Neural progenitor cell (in vitro differentiated cells): ENCODE measurements at places on chromosomes 5 and 9. TPM values are rescaled to one million over a fixed set of nuclear protein-coding genes. Genes with fewer than 3 reads are reported as not detected.
A peak's percentile ranks its signal among the peaks of the same experiment; 100 is the strongest.

Gene CCDC152
- total RNA-seq = 11.8 and 23.9 TPM in 2 replicates

Gene OTULINL
- total RNA-seq = 4.9 and 10.6 TPM in 2 replicates

Gene STKLD1
- 0.58 and 0.65 TPM in 2 replicates for total RNA-seq

Gene ANKRD34B
- total RNA-seq = 0.77 and 2.5 TPM in 2 replicates

Gene MOB3B
- total RNA-seq = 14.0 and 15.3 TPM in 2 replicates

Gene KCNV2
- total RNA-seq = not detected in 2 replicates

DNA sequence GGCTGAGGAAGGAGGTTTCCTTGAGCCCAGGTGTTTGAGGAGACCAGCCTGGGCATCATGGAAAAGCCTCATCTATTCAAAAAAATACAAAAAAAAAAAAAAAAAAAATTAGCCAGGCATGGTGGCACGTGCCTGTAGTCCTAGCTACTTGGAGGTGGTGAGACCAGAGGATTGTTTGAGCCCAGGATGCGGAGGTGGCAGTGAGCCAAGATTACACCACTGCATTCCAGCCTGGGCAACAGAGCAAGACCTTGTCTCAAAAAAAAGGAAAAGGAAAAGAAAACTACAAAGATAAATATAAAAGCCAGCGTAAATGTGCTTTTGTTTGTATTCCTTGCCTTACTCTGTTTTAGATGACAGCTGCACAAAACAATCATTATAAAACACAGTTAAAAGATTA lies 2249.2 kb upstream of the C9orf72 start:
- no peaks in the 10 kb centered on the region for H3K4me1 ChIP-seq
- no peaks in the 10 kb centered on the region for H3K27me3 ChIP-seq
- H3K36me3 ChIP-seq = no peaks in the 10 kb centered on the region

DNA sequence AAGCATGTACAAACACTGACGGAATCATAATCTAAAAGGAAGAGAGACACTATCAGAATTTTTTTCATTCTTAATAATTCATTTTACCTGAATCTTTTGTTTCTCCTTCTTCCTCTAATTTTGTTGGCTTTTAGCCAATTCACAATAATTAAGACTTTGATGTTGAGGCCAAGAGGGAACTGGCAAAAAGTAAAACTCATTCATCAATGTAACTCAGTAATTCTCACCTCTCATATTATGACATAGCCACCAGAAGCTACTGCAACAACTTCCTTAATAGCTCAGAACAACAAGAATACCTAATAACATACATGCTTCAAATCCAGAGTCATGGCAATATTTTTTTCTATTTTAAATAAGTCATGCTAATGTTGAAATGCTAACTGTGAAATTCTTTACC lies 64.5 kb downstream of the MCTP1 start:
- peaks cover 26% of the 10 kb centered on the region for H3K4me1 ChIP-seq
- no peaks in the 10 kb centered on the region for H3K27me3 ChIP-seq
- no peak overlapping the region for H3K27ac ChIP-seq
- no peak overlapping the region for H3K4me3 ChIP-seq
- no peak for DNase-seq

DNA sequence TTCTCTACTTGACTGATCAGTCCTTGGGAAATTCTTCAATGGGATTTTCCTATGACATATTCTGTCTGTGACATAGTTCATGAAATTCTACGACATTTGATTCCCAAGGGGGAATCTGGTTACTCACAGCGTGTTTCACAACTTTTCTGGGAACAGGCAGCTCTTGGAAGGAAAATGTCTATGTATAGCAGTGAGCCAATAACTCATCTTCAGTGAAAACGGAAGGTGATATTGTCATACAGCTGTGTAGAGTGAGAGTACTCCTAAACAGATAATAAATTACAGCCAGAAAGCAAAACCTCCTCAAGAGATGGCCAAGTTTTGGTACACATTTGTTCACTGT lies 91.4 kb downstream of the C9orf152 start:
- no peak for DNase-seq
- no peak overlapping the region for H3K27ac ChIP-seq
- H3K36me3 ChIP-seq = no peaks in the 10 kb centered on the region
- H3K4me1 ChIP-seq = peaks cover 31% of the 10 kb centered on the region

- peak within 1 kb of the TSS; percentile 87 for H3K4me3 ChIP-seq
- H3K36me3 ChIP-seq = no peaks in the 10 kb centered on the region
- no peak within 1 kb of the TSS for H3K27ac ChIP-seq
- peaks cover 11% of the 10 kb centered on the region for H3K4me1 ChIP-seq
Observed at GRCh38 chr9:503881-504852, 289.5 kb downstream of the DOCK8 start.

DNA sequence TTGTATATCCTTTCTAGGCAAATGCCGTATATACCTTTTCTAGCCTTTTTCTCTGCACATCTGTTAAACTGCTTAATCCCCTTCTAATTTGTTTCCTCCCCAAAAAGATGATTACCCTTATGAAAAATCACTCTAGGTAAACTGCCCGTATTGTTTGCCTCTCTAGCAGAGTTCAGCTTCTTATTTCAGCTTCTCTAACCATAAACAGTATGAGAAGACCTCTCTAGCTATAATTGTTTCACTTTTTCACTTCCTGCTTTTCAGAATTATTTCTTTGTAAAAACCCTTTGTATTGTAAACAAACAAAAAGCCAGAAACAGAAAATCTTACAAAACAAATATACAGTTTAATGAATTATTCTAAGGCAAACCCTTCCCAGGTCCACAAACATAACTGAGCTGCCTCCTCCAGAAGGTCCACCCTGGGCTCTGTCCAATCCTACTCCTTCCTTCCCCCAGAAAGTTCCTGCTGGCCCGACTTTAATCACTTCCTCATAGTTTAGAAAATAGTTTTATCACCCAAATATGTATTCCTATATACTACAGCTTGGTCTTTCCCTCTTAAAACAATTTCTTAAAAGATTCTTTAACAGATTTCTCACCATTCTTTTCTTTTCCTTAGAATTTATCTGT lies 158.1 kb downstream of the FGF1 start:
- DNase-seq = no peak
- no peak overlapping the region for H3K27ac ChIP-seq
- no peaks in the 10 kb centered on the region for H3K36me3 ChIP-seq
- H3K27me3 ChIP-seq = no peaks in the 10 kb centered on the region
- H3K4me3 ChIP-seq = no peak overlapping the region
- no peaks in the 10 kb centered on the region for H3K4me1 ChIP-seq

DNA sequence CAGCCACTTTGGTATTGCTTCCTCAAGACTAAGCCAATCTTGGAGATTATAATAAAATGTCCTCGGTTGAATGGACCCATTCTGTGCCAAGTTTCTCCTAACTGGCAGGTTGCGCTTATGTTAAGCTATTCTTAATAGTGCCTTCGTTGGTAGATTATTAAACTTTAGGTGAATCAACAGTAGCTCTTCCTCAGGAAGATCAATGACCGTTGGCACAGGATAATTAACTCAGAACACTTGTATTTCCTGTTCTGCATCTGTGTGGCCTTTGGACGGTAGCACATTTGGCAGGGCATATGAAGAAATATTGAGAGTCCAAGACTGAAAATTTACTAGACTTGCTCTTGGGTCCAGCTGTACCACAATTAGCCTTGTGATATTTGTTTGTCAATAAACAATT lies 402.9 kb downstream of the MLLT3 start:
- no peaks in the 10 kb centered on the region for H3K36me3 ChIP-seq
- no peaks in the 10 kb centered on the region for H3K27me3 ChIP-seq
- H3K4me1 ChIP-seq = no peaks in the 10 kb centered on the region
- DNase-seq = no peak
- H3K27ac ChIP-seq = no peak overlapping the region
- H3K4me3 ChIP-seq = no peak overlapping the region

DNA sequence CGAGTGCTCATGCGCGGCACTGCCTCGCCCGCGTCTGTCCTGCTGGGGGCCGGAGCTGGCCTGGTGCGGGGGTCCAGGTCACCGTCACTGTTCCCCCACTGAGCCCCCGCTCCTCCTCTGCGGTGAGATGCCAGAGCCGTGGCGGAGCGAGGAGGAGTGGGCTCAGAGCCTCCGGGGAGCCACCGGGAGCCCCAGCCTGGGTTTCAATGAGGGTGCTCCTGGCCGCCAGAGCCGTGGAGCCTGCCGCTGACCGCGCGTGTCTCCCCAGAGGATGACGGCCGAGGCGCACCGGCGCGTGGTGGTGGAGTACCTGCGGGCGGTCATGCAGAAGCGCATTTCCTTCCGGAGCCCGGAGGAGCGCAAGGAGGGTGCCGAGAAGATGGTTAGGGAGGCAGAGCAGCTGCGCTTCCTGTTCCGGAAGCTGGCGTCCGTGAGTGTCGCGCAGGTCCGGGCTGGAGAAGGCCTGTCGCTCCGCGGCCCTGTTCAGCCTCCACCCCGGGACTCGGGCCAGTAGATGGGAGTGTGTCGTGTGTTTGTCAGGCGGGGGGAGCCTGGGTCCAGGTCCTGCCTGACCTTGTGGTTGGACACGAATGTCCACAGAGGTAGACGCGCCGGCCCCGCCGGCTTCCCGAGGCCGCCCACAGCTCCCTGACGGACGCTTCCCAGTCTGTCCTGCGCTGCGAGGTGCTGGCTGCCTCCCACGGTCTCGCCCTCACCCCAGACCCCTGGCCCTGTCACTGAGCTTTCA lies 22.0 kb downstream of the EXOC3 start:
- no peaks in the 10 kb centered on the region for H3K27me3 ChIP-seq
- H3K36me3 ChIP-seq = no peaks in the 10 kb centered on the region
- H3K4me3 ChIP-seq = no peak overlapping the region
- no peak overlapping the region for H3K27ac ChIP-seq

DNA sequence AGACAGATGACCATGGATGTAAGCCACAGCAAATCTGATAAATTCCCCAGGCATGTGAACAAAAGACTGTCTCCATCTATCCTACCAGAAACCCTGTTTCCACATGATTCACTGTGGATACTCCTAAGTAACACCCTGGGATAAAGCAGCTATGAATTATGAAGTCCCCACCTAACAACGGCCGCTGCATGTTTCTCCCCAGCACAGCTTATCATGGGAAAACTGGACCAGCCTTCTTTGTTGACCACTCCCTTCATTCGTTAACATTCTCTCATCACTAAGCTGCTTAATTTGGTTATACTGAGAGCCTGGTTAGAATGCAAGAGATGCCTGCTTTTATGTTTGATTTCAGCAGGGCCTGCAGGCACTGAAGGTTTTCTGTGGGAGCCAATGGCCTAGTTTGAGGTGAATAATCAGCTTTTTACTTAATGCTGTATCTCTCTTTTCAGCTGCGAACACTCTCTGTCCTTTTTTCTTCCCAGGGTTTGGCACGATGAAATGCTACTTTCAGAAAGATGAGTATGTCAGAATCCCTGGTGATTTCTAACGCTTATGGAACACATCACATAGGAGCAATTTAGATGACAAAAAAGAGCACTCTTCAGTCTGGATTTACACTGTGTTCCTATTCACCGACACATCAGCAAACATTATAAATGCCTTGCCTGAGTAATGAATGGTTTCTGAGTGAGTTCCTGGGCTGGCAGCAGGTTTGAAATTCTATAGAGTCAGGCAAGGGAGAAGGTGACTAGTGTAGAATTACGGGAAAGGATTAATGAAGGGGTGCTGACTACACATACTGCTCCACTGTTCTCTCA lies 318.4 kb upstream of the ZNF608 start:
- H3K4me3 ChIP-seq = no peak overlapping the region
- peak; percentile 42 for DNase-seq
- no peaks in the 10 kb centered on the region for H3K27me3 ChIP-seq

GRCh38 chr5:179385914-179386313 lies 40.7 kb upstream of the ADAMTS2 start:
- no peak overlapping the region for H3K27ac ChIP-seq
- no peak for DNase-seq
- no peaks in the 10 kb centered on the region for H3K27me3 ChIP-seq
- no peaks in the 10 kb centered on the region for H3K36me3 ChIP-seq
- H3K4me3 ChIP-seq = no peak overlapping the region

DNA sequence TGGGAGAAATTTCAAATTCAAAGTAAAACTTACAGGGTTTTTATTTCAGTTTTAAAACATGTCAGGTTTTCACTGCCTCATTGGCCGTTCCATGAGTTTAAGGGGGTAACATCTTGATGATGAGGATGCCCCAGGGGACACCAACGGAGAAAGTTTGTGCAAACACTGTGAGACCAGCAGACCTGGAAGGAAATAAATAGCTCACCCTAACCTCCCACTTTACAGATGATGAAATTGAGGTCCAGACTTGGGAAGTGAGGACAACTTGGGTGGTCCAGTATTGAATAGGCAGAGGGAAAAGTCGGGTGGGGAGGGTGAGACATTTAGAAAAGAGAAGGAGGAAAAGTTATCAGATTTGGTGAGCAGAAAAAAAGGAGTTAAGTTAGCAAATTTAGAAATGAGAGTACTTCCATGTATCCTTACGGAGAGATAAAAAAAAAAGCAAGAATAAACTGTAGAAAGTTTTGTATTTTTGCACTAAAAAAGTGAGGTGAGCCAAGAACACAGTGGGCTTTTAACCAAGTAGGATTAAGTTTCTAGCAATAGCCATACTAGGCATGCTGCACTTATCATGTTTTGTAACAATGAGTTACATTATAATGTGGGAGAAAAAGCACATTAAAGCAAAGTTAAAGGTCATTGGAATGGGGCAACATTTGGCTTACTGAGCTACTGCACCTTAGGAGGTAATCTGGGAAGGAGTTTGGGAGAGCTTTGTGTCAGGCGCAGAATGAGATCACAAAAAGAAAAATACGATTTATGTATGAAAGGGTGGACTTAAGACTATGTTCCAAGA lies 125.1 kb downstream of the GAS1 start:
- no peak overlapping the region for H3K27ac ChIP-seq
- no peaks in the 10 kb centered on the region for H3K27me3 ChIP-seq
- no peaks in the 10 kb centered on the region for H3K36me3 ChIP-seq

DNA sequence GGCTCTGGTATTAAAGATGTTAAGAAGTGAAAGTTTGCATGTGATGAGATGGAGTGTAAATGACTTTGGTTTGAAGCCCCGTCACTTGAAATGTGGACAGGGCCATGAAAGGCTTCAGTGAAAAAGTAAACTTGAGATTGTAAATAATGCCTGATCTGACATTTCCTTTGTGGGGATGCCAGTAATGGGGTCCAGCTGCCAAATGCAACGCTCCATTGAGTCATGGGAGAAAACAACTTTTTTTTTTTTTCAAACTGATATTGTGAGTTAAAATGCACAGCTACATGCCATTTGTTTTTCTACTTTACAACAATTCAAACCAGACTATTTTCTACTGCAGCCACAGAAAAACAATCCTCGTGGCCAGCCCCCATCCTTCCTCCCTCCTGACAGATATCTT lies 327.0 kb upstream of the TNC start:
- no peaks in the 10 kb centered on the region for H3K36me3 ChIP-seq
- H3K4me1 ChIP-seq = no peaks in the 10 kb centered on the region
- no peaks in the 10 kb centered on the region for H3K27me3 ChIP-seq
- DNase-seq = no peak

DNA sequence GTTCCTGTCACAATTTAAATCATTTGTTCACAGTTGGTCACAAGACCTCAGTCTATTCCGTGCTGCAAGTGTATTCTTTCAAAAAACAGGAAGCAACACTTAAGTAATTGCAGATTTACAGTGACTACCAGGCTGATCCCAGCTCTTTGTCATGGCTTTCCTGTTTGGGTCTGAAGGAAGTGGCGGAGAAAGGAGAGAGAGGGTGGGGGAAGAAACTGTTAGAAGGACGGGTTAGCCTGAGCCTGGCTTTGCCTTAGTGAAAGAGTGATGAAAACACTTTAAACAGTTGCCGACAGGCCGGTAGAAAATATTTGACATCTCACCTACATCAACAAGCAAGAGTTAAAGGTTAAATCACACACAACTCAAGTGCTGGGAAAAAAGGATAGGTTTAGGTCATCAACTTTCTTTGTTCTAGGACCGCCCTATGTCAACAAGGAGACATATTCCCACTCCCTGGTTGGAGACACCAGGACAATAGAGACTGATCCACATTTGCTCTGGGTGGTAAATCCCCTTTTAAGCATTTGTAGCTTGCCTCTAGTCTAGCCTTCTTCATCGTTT lies 102.2 kb upstream of the DAB2 start:
- DNase-seq = peak; percentile 3
- H3K4me1 ChIP-seq = peaks cover 10% of the 10 kb centered on the region
- no peak overlapping the region for H3K27ac ChIP-seq
